Pancreas (tissue), 10 donors: ENCODE measurements at places on chromosomes 5 and 9. TPM values are rescaled to one million over a fixed set of nuclear protein-coding genes. Genes with fewer than 3 reads are reported as not detected.

Gene GABRA6
- total RNA-seq = not detected

Gene PCDHB3
- 0.41 TPM for total RNA-seq

Gene ERAP2
- 0.47 TPM for total RNA-seq

Gene PARP8
- 21.9 TPM for total RNA-seq

Gene NTNG2
- total RNA-seq = 2.3 TPM

Gene OTULINL
- total RNA-seq = 6.3 TPM

GRCh38 chr9:13860946-13861640 lies 452.8 kb downstream of the NFIB start:
- no peaks in the 10 kb centered on the region for H3K4me1 ChIP-seq
- H3K36me3 ChIP-seq = no peaks in the 10 kb centered on the region
- no peak overlapping the region for H3K27ac ChIP-seq
- no peak for DNase-seq

GRCh38 chr9:106859957-106860720 lies 2.8 kb upstream of the ZNF462 start:
- peak overlapping the region; percentile 46 for H3K4me3 ChIP-seq
- H3K27ac ChIP-seq = no peak overlapping the region
- peak; percentile 13 for DNase-seq
- peaks cover 10% of the 10 kb centered on the region for H3K4me1 ChIP-seq

DNA sequence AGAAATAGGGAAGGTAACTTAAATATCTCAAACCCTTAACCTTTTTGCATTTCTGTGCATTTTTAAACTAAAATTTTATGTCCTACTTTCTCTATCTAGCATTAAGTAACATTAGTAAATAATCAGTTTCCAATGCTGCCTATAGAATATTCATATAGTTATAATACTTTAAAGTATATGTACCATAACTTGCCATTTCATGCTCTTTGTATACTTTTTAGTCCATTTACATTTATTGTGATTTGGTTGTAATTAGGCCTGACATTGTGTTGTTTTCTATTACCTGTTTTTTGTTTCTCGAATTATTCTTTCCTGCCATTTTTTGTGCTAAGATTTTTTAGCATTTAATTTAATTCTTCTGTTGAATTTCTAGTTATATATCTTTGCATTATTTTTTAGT lies 13.7 kb downstream of the SLC12A2 start:
- H3K36me3 ChIP-seq = no peaks in the 10 kb centered on the region
- DNase-seq = no peak
- no peak overlapping the region for H3K4me3 ChIP-seq
- H3K4me1 ChIP-seq = no peaks in the 10 kb centered on the region
- H3K27me3 ChIP-seq = no peaks in the 10 kb centered on the region

DNA sequence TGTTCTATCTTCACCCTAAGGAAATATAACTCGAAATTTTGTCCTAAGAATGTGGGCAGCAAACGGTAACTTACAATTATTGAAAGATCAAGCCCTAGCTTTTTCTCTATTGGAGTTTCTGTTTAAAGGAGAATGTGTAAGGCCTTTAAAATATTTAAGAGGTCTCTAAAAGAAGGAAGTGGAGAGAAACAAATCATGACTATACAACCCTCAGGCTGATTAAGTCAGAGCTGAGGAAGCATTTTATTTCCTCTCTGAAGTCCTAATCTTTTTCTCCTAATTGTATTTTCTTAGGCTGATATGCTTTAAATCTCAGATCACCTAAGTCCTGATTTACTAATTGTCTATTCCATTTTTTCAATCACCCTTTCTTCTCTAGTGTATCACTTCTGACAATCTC lies 1708.8 kb upstream of the C9orf72 start:
- no peak for DNase-seq
- H3K27me3 ChIP-seq = no peaks in the 10 kb centered on the region
- no peaks in the 10 kb centered on the region for H3K36me3 ChIP-seq
- no peak overlapping the region for H3K27ac ChIP-seq
- no peak overlapping the region for H3K4me3 ChIP-seq

- no peaks in the 10 kb centered on the region for H3K36me3 ChIP-seq
- H3K4me1 ChIP-seq = no peaks in the 10 kb centered on the region
- H3K27me3 ChIP-seq = no peaks in the 10 kb centered on the region
- H3K27ac ChIP-seq = no peak overlapping the region
These were observed 97.7 kb downstream of the IQGAP2 start for GRCh38 chr5:76500633-76501393.

DNA sequence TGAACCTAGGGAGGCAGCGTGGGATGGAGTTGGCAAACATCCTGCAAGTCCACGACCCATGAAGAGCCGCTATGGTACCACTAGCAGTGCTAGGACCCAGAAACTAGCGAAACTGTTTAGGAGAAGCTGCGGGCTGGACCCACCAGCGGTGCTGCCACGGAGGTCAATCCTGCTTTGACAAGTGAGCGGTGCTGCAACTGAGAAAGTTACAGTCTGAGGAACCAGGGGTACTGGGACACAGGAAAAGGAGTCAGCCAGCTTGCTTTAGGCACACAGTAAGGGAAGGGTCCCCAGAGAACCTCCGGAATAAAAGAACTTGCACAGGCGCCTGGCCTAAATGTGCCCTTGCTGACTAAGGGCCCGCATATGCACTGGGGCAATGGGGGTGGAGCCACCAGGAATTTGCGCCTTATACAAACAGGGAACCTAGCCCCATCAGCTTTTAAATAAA lies 23.6 kb upstream of the ANXA2R start:
- peak overlapping the region; percentile 99 for H3K27ac ChIP-seq
- H3K27me3 ChIP-seq = no peaks in the 10 kb centered on the region
- no peak for DNase-seq
- no peaks in the 10 kb centered on the region for H3K36me3 ChIP-seq

- no peak overlapping the region for H3K4me3 ChIP-seq
- no peak overlapping the region for H3K27ac ChIP-seq
- H3K4me1 ChIP-seq = no peaks in the 10 kb centered on the region
- no peaks in the 10 kb centered on the region for H3K36me3 ChIP-seq
- H3K27me3 ChIP-seq = no peaks in the 10 kb centered on the region
- DNase-seq = no peak
These were observed 244.9 kb upstream of the IRX1 start for GRCh38 chr5:3350781-3351180.

GRCh38 chr9:101212661-101213060 lies 172.1 kb downstream of the BAAT start:
- no peaks in the 10 kb centered on the region for H3K4me1 ChIP-seq
- no peak overlapping the region for H3K27ac ChIP-seq
- no peak for DNase-seq

DNA sequence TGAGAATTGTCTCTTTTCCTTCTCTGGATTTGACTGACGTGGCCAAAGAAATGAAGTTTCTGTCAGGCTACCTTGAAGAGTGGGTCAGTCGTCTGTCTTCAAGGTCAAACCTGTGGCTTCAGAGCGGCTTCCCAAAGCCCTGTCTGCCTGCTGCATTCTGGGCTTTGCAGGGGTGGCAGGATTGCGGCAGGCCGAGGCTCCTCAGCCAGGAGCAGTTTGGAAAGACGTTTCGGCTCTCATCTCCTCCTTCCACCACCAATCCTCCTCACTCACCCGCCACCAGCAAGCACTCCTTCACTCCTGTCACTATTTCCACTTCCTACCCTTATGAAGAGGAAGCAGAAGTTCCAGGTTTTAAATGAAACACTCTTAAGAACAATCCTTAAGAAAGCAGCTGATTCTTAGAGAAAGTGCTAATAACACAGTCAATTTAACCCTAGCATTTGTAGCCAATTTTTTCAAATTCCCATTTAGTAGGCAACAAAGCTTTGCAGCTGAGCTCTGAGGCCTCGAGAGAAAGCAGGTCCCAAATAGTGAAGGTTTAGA lies 351.7 kb downstream of the ZNF608 start:
- no peak overlapping the region for H3K4me3 ChIP-seq
- no peak for DNase-seq
- H3K27ac ChIP-seq = no peak overlapping the region
- H3K4me1 ChIP-seq = no peaks in the 10 kb centered on the region
- H3K27me3 ChIP-seq = no peaks in the 10 kb centered on the region

GRCh38 chr9:108780942-108781734 lies 74.6 kb downstream of the ACTL7B start:
- H3K27ac ChIP-seq = no peak overlapping the region
- H3K4me1 ChIP-seq = no peaks in the 10 kb centered on the region
- H3K27me3 ChIP-seq = no peaks in the 10 kb centered on the region
- DNase-seq = no peak
- no peaks in the 10 kb centered on the region for H3K36me3 ChIP-seq

- no peaks in the 10 kb centered on the region for H3K4me1 ChIP-seq
- H3K36me3 ChIP-seq = no peaks in the 10 kb centered on the region
- H3K4me3 ChIP-seq = no peak overlapping the region
- DNase-seq = no peak
- no peak overlapping the region for H3K27ac ChIP-seq
These were observed 249.4 kb downstream of the FAM170A start for GRCh38 chr5:119878712-119879111.

DNA sequence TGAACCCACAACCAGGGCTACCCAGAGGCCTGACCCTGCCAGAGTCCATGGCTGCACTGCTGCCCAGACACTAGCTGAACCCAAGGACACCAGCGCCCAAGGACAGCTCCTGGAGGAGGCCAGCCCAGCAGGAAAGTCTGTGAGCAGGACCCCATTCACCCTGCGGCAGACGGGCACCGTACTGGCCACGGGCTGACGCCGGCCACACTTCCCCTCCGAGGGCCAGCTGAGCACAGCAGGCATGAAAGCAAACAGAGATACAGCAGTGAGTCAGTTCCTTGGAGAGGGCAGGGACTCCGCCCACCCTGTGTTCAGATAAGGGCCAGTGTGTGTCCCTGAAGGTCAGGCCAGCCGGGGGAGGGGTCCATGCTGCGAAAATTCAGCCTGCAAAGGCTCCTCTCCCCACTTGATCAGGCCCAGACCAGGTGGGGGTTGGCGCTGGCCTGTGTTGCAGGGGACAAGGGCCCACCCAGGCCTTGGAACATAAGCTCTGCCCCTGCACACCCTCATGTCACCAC lies 3.2 kb downstream of the RNF208 start:
- peaks cover 7% of the 10 kb centered on the region for H3K4me1 ChIP-seq
- H3K27ac ChIP-seq = peak overlapping the region; percentile 73
- no peak for DNase-seq

DNA sequence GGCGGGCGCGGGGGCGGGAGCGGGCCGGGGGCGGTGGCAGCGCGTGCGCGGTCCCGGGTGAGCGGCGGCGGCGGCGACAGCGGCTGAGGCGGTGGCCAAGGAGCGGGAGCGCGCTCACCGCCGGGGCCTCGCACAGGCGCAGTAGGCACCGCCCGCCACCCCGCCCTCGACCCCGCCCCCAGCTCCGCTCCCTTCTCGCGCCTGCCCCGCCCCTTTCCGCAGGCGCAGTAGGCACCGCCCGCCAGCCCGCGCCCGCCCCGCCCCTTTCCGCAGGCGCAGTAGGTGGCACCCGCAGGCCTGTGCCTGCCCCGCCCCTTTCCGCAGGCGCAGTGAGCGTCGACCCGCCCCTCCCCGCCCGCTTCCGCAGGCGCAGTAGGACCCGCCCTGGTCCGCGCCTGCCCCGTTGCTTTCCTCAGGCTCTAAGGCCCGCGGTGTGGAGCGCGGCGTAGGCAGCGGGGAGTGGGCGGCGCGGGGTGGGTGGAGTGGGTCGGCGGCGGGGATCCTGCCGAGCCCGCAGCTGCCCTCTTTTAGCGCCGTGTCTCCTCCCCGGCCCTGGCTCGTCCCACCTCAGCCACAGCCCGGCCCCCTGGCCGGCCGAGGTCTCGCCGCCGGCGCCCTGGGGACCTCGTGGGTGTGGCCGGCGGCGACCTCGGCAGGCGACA lies at the start of gene CAMSAP1:
Gene CAMSAP1 (minus strand): TSS at position 116 of the 662 bp plus-strand sequence. CDS start 387 bp downstream, outside the sequence.
- H3K4me3 ChIP-seq = peak within 1 kb of the TSS; percentile 87
- H3K27ac ChIP-seq = peak within 1 kb of the TSS; percentile 64
- no peaks in the 10 kb centered on the region for H3K36me3 ChIP-seq
- no peaks in the 10 kb centered on the region for H3K27me3 ChIP-seq
- peak; percentile 98 for DNase-seq

DNA sequence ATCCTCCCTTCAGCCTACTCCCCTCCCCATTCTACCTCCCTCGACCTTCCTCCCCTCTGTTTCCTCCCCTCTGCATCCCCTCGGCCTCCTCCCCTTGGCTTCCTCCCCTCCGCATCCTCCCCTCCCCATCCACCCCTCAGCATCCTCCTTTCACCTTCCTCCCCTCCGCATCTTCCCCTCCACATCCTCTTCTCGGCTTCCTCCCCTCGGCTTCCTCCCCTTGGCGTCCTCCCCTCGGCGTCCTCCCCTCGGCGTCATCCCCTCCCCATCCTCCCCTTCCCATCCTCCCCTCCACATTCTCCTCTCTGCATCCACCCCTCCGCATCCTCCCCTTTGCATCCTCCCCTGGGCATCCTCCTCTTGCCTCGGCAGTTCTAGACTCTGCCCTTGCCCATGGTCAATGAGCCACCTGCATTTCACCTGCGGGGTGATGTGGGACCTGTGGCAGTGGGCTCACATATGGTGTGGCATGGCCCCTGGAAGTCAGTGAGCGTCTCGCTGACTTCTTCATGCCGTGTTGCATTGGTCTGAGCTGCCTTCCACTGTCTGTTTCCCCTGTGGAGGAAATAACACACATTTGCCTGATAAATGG lies 113.0 kb downstream of the WNK2 start:
- DNase-seq = no peak
- H3K27me3 ChIP-seq = no peaks in the 10 kb centered on the region

DNA sequence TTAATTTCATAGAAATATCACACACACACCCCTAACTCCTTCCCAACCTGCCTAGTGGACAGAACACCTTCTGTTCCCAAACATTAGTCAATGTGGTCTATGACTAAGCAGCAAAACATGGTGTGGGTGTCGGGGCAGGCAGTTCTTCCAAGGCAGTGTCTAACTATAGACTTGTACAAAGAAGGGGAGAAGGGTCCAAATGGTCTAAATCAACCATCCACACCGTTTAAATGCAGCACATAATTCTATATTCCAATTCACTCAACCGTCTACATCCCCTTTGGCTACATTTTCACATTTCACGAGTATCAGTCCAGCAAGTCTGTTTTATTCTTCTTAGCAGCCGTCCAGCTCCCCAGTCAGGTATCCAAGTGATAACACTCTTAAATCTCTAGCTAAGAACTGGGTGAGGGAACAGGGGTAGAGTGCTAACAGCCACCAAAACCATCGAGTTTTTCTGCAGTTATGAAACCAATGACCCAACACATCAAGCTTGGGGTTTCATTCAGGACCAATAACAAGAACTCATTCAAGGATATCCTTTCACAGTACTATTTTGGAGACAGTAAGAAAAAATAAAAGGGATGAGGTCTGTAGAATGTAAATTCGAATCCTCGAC lies 3.3 kb downstream of the ZNF608 start:
- DNase-seq = peak; percentile 42
- peak overlapping the region; percentile 92 for H3K27ac ChIP-seq
- H3K27me3 ChIP-seq = no peaks in the 10 kb centered on the region
- no peaks in the 10 kb centered on the region for H3K36me3 ChIP-seq
- peak overlapping the region; percentile 35 for H3K4me3 ChIP-seq
